ENCODE measurements at places on chromosomes 16 and 17.

- H3K27ac ChIP-seq = no peak overlapping the region
- no peak overlapping the region for H3K4me3 ChIP-seq
- no peaks in the 10 kb centered on the region for H3K4me1 ChIP-seq
- H3K36me3 ChIP-seq = no peaks in the 10 kb centered on the region
Measured at GRCh38 chr17:73323409-73324159, 11.8 kb upstream of the CDC42EP4 start.

- peaks cover 97% of the 10 kb centered on the region for H3K36me3 ChIP-seq
- DNase-seq = no peak
Measured at GRCh38 chr16:19703172-19703889, 14.7 kb downstream of the KNOP1 start.

DNA sequence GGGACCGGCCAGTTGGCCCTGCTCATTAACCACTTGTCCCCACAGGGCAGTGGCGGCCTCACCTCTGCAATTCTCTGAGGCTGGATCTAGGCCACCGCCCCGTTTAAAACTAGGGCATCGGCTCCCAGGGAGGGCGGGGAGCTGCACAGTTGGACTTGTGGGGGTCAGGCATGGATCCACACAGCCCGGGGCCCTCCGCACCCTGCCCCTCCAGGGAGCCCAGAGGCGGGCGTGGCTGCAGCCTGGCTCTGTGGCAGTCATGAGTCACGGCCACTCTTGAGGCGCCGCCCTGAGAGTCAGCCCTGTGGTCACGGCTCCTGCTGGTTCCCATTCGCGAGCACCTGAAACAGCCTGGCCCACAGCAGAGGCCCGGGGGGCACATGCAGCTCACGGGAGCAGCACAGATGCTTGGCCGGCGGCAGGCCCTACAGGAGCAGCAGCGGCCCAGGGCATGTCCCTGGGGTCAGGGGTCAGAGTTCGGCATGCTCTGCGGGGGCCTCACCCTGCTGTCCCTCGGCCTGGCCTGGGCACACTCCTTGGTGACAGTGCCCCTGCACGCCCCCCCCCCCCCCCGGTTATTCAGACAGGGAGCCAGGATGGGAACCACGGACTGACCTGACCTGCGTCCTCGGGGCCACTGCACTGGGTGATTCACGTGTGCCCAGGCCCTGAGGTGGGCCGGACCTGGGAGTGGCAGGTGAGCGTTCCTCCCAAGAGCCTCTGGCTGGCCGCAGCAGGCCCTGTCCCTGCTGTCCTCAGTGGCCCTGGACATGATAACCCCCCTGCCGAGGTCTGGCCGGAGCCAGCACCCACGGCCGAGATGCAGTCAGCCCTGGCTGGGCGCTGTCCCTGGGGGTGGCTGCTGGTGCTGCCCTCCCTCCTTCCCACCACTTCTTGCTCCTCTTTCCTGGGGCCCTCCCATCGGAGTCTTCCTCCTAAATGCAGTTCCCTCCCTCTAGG is 8.2 kb downstream of the CAPN15 start:
- no peaks in the 10 kb centered on the region for H3K27me3 ChIP-seq
- no peak overlapping the region for H3K27ac ChIP-seq
- no peak overlapping the region for H3K4me3 ChIP-seq
- no peaks in the 10 kb centered on the region for H3K4me1 ChIP-seq
- no peak for DNase-seq
- H3K36me3 ChIP-seq = peaks cover 50% of the 10 kb centered on the region

- H3K4me3 ChIP-seq = no peak overlapping the region
- H3K4me1 ChIP-seq = peaks cover 27% of the 10 kb centered on the region
- no peak overlapping the region for H3K27ac ChIP-seq
- H3K27me3 ChIP-seq = no peaks in the 10 kb centered on the region
Measured at GRCh38 chr17:65229621-65229995, 92.4 kb downstream of the RGS9 start.

- no peak for DNase-seq
- H3K4me1 ChIP-seq = no peaks in the 10 kb centered on the region
- H3K27me3 ChIP-seq = peaks cover 13% of the 10 kb centered on the region
- no peaks in the 10 kb centered on the region for H3K36me3 ChIP-seq
Measured at GRCh38 chr17:50605429-50605828, 29.3 kb upstream of the ABCC3 start.

DNA sequence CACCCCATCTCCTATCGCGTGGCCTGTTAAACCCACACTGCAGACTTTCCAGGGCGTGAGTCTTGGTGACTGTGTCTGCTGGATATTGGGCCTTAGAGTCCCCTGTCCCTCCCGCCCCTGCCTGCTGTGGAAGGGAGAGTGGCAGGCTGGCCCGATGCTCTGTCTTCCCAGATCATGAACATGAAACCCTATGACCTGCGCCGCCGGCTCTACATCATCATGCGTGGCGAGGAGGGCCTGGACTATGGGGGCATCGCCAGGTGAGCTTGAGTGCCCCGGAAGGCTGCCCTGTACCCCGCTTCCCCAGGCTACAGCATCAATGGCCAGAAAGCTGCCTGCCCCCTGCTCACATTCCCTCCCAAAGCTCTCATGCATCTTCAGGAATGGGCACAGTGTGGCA is 19.5 kb upstream of the CLEC18A start:
- H3K4me3 ChIP-seq = no peak overlapping the region
- H3K4me1 ChIP-seq = no peaks in the 10 kb centered on the region
- peaks cover 14% of the 10 kb centered on the region for H3K36me3 ChIP-seq
- no peak overlapping the region for H3K27ac ChIP-seq
- DNase-seq = no peak
